Mesangial cell (primary cell): ENCODE measurements at places on chromosomes 5 and 9. TPM values are rescaled to one million over a fixed set of nuclear protein-coding genes. Genes with fewer than 3 reads are reported as not detected.

The RMI1 gene
- 1.5 and 7.5 TPM in 2 replicates for total RNA-seq

The AK6 gene
- total RNA-seq, result 10.1 and 19.7 TPM in 2 replicates

The ZNF169 gene
- total RNA-seq, result 1.6 and 1.9 TPM in 2 replicates

The TXNDC15 gene
- total RNA-seq, result 70.5 and 81.6 TPM in 2 replicates

The SPACA9 gene
- 1.6 and 12.3 TPM in 2 replicates for total RNA-seq
